ENCODE measurements at places on chromosomes 7 and 10. TPM values are rescaled to one million over a fixed set of nuclear protein-coding genes. Genes with fewer than 3 reads are reported as not detected.

DNA sequence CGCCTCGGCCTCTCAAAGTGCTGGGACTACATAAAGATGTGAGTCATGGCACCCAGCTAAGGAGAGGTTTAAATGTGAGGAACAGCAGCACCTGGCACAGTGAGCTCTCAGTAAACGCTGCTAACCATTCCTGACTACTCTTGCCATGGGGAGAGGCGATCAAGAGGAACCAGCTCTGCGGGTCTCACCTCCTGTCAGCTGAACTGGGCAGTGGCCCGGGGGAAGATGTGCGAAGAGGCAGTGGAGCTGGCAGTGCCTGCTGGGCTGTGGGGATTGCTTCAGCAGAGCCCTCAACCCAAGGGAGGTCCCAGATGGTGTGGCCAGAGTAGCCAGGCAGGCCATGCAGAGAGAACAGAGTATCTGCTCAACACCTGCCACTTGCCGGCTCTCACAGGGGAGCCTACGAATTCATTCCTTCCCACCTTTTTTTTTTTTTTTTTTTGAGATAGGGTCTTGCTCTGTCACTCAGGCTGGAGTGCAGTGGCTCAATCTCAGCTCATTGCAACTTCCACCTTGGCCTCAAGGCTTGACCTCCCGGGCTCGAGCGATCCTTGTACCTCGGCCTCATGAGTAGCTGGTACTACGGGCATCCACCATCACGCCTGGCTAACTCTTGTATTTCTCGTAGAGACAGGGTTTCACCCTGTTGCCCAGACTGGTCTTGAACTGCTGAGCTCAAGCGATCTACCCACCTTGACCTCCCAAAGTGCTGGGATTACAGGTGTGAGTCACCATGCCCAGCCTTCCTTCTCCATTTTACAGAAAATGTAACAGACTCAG, 6.8 kb downstream of the POLM start:
- no peak overlapping the region for H3K4me3 ChIP-seq
- H3K27me3 ChIP-seq: no peaks in the 10 kb centered on the region
- no peak for DNase-seq
- H3K27ac ChIP-seq: no peak overlapping the region
- no peaks in the 10 kb centered on the region for H3K4me1 ChIP-seq

The PRSS37 gene
- not detected for polyA plus RNA-seq

- H3K27ac ChIP-seq: no peak overlapping the region
- no peaks in the 10 kb centered on the region for H3K36me3 ChIP-seq
- no peaks in the 10 kb centered on the region for H3K27me3 ChIP-seq
- no peak overlapping the region for H3K4me3 ChIP-seq
- H3K4me1 ChIP-seq: no peaks in the 10 kb centered on the region
Measured at GRCh38 chr7:55504093-55504859, 68.0 kb downstream of the VOPP1 start.

DNA sequence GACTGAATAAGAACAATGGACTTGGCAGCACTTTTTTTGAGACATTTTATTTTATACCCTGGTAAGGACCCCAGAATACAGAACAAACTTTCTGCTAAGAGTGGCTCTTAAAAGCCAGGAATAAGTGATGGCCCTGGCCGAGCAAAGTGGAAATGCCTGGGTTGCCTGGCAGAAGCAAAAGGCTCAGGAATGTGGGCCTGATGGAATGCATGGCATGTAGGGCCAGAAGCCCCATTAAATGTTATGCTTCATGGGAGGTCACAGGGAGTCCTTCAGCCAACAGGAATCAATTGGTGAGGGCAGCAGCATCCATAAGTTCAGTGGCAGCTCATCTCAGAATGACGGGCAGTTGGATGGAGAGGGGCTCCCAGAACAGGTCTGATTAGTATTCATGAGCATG, 301.5 kb upstream of the CACNA2D1 start:
- no peaks in the 10 kb centered on the region for H3K36me3 ChIP-seq
- H3K27me3 ChIP-seq: no peaks in the 10 kb centered on the region
- DNase-seq: peak; percentile 38
- no peak overlapping the region for H3K27ac ChIP-seq
- no peaks in the 10 kb centered on the region for H3K4me1 ChIP-seq

The POMZP3 gene
- 11.6 TPM for polyA plus RNA-seq

- H3K4me3 ChIP-seq: no peak overlapping the region
- no peaks in the 10 kb centered on the region for H3K27me3 ChIP-seq
- no peak for DNase-seq
Measured at GRCh38 chr10:132296666-132297443, 10.9 kb downstream of the STK32C start.

- H3K4me3 ChIP-seq: no peak overlapping the region
- H3K36me3 ChIP-seq: no peaks in the 10 kb centered on the region
- H3K27ac ChIP-seq: no peak overlapping the region
- H3K27me3 ChIP-seq: no peaks in the 10 kb centered on the region
- no peak for DNase-seq
Measured at GRCh38 chr7:5630670-5631069, 150.8 kb downstream of the RNF216 start.

- peaks cover 18% of the 10 kb centered on the region for H3K4me1 ChIP-seq
- H3K27me3 ChIP-seq: no peaks in the 10 kb centered on the region
- H3K36me3 ChIP-seq: peaks cover 10% of the 10 kb centered on the region
- peak; percentile 62 for DNase-seq
Measured at GRCh38 chr10:124686707-124687376, 57.3 kb downstream of the FAM53B start.

The TMEM176A gene
- 21.3 TPM for polyA plus RNA-seq

DNA sequence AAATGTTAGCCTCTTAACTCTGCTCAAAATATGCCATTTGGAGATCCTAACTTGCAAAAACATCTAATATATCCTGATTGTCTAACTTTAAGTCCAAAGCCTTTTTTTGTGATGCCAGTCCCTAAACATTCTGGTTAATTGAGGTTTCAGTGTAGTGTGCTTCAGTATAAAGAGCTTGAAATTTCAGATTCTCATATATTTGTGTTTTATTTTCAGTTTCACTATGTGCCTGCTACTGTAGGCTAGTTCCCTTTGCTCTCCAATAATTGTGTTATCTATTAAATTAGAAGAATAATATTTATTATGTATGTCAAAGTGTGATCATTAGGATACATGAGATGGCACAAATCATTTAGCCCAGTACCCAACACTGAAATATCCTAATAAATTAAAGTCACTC, 1361.2 kb downstream of the XPNPEP1 start:
- no peak overlapping the region for H3K27ac ChIP-seq
- DNase-seq: no peak
- H3K27me3 ChIP-seq: no peaks in the 10 kb centered on the region
- H3K4me3 ChIP-seq: no peak overlapping the region

GRCh38 chr10:120656107-120656506, 195.1 kb upstream of the WDR11 start:
- DNase-seq: no peak
- no peaks in the 10 kb centered on the region for H3K4me1 ChIP-seq
- no peak overlapping the region for H3K4me3 ChIP-seq
- no peaks in the 10 kb centered on the region for H3K27me3 ChIP-seq
- no peaks in the 10 kb centered on the region for H3K36me3 ChIP-seq
- H3K27ac ChIP-seq: no peak overlapping the region

The INMT gene
- polyA plus RNA-seq: 88.7 TPM

GRCh38 chr10:122499491-122499941, 38.2 kb downstream of the HTRA1 start:
- H3K27me3 ChIP-seq: no peaks in the 10 kb centered on the region
- H3K27ac ChIP-seq: no peak overlapping the region
- DNase-seq: peak; percentile 72
- no peaks in the 10 kb centered on the region for H3K36me3 ChIP-seq
- peaks cover 6% of the 10 kb centered on the region for H3K4me1 ChIP-seq
- H3K4me3 ChIP-seq: no peak overlapping the region

DNA sequence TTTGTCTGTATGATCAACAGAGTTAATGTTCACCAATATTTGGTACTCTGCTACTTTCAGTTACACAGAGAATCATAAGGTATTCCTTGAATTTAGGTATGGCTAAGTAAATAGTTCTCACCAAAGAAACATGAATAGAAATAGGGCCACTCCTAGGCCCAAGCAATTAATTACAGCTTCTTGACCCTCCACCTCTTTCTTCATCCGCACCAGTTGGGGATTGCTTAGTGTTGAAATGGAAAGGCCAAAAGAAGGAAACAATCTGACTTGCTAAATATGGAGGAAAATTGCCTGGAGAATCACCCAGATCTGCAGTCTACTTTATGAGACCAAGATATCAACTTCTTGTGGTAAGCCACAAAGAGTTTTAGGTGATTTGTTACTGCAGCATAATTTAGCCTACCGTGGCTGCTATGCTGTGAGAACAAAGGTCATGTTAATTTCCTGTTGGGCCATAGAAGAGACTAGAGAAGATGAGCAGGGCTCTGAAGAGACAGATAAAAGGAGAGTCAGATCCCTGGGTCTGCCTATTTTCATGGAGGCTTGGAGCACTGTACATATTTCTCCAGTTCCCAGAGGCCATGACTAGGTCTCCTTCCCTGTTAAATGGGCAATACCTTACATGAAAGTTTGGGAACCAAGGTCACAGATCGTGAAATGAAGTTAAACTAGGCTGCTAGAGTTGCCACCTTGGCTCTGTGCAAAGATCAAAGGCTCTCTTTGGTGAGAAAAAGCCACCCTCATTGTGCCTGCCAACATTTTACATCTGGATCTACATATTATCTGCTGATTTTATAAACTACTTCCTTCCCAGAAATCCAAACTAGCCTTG, 93.3 kb upstream of the GDF10 start:
- H3K27me3 ChIP-seq: no peaks in the 10 kb centered on the region
- no peaks in the 10 kb centered on the region for H3K36me3 ChIP-seq
- H3K27ac ChIP-seq: peak overlapping the region; percentile 17

DNA sequence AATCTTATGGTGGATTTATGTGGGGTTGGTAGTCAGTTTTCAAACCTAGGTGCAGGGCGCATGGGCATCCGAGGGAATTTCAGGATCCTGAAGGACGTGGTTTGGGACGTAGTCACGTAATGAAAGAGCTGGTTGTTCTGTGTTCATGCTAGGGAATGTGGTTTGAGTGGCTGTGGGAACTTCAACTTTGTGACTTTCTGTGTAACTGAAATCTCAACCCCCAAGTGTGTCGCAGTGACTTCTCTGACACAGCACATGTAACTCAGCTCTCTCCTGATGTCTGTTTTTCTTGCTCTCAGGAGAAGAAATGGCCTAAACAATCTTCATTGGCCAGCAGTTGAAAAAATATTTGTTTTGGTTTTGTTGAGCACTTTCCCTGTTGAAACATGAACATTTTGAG, 199.0 kb downstream of the PTEN start:
- peak; percentile 57 for DNase-seq
- H3K4me3 ChIP-seq: no peak overlapping the region
- peak overlapping the region; percentile 11 for H3K27ac ChIP-seq
- H3K4me1 ChIP-seq: peaks cover 32% of the 10 kb centered on the region

GRCh38 chr10:35696392-35697287, 54.5 kb upstream of the FZD8 start:
- no peak overlapping the region for H3K4me3 ChIP-seq
- DNase-seq: no peak
- no peaks in the 10 kb centered on the region for H3K36me3 ChIP-seq

- H3K4me3 ChIP-seq: no peak overlapping the region
- H3K36me3 ChIP-seq: no peaks in the 10 kb centered on the region
- no peak for DNase-seq
- peaks cover 3% of the 10 kb centered on the region for H3K4me1 ChIP-seq
- no peak overlapping the region for H3K27ac ChIP-seq
- H3K27me3 ChIP-seq: no peaks in the 10 kb centered on the region
Measured at GRCh38 chr10:5594271-5595049, 69.7 kb downstream of the CALML3 start.

The KCND2 gene
- polyA plus RNA-seq: 0.04 TPM

GRCh38 chr7:106552645-106553445, 108.1 kb downstream of the CCDC71L start:
- no peak for DNase-seq
- no peak overlapping the region for H3K27ac ChIP-seq
- H3K27me3 ChIP-seq: no peaks in the 10 kb centered on the region
- no peaks in the 10 kb centered on the region for H3K4me1 ChIP-seq

The GDF2 gene
- polyA plus RNA-seq: not detected

- H3K27ac ChIP-seq: no peak overlapping the region
- H3K36me3 ChIP-seq: no peaks in the 10 kb centered on the region
- H3K4me1 ChIP-seq: no peaks in the 10 kb centered on the region
- DNase-seq: no peak
- H3K27me3 ChIP-seq: no peaks in the 10 kb centered on the region
- no peak overlapping the region for H3K4me3 ChIP-seq
Measured at GRCh38 chr7:131568970-131569369, 12.5 kb upstream of the PODXL start.

- H3K4me1 ChIP-seq: peaks cover 13% of the 10 kb centered on the region
- peak overlapping the region; percentile 84 for H3K27ac ChIP-seq
- peak overlapping the region; percentile 82 for H3K4me3 ChIP-seq
- H3K36me3 ChIP-seq: no peaks in the 10 kb centered on the region
Measured at GRCh38 chr7:92832534-92833023, 3.8 kb downstream of the CDK6 start.

The NEBL gene
- 19.4 TPM for polyA plus RNA-seq

The ADCY1 gene
- polyA plus RNA-seq: 0.14 TPM

The BBIP1 gene
- polyA plus RNA-seq: 20.5 TPM

DNA sequence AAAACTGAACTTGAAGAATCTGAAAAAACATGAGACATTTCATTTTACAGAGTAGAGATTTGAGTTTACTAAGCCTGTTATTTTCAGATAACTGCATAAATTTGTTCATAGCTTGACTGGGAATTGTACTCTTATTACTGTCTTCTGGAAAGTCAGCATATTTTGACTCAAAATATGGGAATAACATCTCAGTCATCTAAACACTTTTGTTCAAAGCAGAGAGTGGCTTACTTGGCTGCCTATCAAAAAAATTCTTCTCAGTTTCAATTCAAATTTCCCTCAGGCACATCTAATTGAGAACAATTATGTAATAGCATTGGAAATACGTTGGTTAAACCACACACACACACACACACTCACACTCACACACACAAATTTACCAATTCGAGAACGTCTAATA, 384.6 kb downstream of the ARL4A start:
- H3K27ac ChIP-seq: no peak overlapping the region
- DNase-seq: peak; percentile 32
- no peaks in the 10 kb centered on the region for H3K4me1 ChIP-seq
- no peaks in the 10 kb centered on the region for H3K27me3 ChIP-seq

DNA sequence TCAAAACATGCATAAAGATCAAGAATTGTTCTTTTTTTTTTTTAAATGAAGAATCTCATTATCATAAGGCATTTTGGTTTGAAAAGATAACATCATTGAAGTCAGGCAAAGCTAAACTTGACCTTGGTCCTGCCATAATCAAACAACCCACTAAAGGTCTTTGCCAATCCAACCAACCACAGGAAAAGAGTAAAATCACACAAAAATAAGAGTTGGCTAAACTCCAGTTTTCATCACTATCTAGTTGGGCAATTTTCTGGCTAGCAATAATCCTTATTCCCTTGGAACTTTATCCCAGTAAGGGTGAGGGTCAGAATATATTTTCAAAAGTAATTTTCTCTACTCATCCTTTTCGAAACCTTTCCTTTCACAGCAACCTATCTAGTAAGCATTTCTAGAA, 62.4 kb downstream of the HIBADH start:
- no peaks in the 10 kb centered on the region for H3K27me3 ChIP-seq
- peaks cover 15% of the 10 kb centered on the region for H3K4me1 ChIP-seq
- H3K27ac ChIP-seq: no peak overlapping the region
